Cardiac septum (tissue), 1 donor: ENCODE measurements at places on chromosomes 4 and X.

GRCh38 chr4:38523054-38523453 is 140.9 kb upstream of the KLF3 start:
- DNase-seq = no peak

DNA sequence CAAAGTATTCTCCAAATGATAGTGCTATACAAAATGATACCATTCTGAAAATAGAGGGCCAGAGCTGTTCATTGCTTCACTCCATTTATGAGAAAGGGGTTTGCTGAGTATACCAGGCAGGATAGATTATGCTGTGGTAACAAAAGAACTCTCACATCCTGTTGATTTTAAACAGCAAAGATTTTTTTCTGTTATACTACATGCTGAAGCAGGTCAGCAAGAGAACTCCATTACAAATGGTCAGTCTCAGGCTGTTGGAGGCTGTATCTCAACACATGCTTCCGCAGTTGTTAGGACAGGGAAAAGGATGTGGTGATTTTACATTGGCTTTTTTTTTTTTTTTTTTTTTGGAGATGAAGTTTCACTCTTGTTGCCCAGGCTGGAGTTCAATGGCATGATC is 13.7 kb upstream of the KLHL5 start:
- no peak for DNase-seq

- no peak for DNase-seq
Measured at GRCh38 chr4:143377611-143378099, 41.0 kb downstream of the GAB1 start.

DNA sequence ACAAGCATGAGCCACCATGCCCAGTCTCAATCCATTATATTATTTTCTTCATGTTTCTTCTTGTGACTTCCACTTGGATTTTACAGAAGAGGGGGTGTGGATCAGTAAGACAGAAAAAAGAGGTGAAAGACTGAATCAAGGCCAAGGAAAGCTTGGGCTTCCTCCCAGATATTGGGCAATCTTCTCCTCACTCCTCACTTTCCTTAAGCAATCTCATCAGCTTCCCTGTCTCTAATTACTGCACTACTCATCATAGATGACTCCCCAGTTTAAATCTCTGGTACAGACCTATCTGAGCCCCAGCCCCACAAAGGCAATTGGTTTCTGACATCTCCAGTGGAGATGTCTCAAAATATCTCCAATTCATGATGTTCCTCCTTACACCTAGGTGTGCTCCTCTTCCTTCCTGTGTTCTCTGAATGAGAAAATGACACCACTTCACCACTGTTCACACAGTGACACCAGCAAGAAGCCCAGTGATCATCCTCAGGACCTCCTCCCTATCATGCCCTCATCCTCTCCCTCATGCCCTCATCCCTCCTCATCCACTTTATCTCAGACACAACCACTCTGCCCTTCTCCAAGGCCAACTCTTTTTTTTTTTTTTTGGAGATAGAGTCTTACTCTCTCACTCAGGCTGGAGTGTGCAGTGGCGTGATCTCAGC is 44.8 kb upstream of the HERC6 start:
- DNase-seq = no peak

GRCh38 chr4:3106339-3107186 is 32.1 kb downstream of the HTT start:
- peak; percentile 94 for DNase-seq

- DNase-seq = no peak
Measured at GRCh38 chrX:18598413-18598812, 73.5 kb downstream of the RS1 start.

- DNase-seq = no peak
Measured at GRCh38 chrX:136488706-136489105, 959 bp downstream of the BRS3 start.

DNA sequence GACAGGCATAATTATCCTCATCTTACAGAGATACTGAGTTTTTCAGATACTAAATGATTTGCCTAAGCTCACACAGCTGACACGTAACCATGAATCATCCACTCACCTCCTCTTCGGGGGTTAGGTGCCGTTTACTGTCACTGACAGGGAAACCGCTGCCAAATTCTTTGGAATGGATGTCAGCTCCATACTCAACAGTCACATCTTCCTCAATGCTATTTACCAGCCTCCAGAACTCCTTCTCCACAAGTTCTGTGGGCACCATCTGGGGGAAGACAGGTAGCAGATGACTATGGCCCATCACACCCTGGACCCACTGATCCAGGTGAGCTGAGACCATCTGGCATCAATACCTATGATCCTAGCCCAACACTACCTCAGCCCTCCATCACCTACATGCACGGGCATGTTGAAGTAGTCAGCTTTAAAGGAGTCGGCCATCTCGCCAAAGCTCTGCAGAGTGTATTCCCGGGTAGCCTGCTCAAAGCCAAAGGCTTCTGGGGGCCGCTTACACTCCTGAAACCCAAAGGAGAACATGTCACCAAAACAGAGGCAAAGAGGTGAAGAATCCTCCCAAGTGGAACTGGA is 13.5 kb downstream of the KDM5C start:
- peak; percentile 38 for DNase-seq

DNA sequence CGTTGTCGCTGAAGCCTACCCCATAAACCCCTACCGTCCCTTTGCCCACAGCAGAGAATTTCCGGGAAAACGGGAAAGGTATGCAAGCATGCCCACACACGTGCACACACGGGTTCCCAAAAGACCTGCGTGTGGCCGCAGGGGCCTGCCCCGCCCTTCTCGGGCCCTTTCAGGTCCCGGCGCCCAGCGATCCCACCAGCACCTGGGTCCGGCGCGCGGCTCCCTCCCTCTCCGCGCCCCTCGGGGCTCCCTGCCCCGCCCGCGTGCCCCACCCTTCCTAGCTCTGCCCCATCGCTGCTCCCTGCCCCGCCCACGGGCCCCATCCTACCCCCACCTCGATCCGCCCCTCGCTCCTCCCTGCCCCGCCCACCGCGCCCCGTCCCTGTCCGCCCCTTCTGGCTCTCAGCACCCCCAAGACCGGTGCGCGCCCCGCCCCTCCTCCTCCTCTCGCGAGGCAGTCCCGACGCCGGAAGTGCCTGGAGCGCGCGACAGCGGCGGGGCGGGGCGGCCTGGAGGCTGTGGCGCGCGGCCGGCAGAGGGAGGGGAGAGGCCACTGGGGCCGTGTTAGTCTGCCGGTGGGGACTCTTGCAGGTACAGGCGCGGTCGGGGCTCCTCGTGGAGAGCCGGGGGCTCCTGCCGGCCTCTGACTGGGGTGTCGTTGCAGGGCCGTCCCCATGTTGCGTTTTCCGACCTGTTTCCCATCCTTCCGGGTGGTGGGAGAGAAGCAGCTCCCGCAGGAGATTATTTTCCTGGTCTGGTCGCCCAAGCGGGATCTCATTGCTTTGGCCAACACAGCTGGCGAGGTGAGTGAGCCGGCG is at the start of gene ANAPC4:
Gene ANAPC4 (plus strand): TSS at position 510 of the 818 bp plus-strand sequence. CDS start 165 bp downstream, at position 675.
- peak; percentile 97 for DNase-seq

- DNase-seq = no peak
Measured at GRCh38 chr4:152398060-152398459, 137.8 kb downstream of the FBXW7 start.

- no peak for DNase-seq
Measured at GRCh38 chrX:141924293-141924692, 20.6 kb downstream of the MAGEC1 start.

- no peak for DNase-seq
Measured at GRCh38 chrX:100085846-100086245, 324.2 kb downstream of the PCDH19 start.

DNA sequence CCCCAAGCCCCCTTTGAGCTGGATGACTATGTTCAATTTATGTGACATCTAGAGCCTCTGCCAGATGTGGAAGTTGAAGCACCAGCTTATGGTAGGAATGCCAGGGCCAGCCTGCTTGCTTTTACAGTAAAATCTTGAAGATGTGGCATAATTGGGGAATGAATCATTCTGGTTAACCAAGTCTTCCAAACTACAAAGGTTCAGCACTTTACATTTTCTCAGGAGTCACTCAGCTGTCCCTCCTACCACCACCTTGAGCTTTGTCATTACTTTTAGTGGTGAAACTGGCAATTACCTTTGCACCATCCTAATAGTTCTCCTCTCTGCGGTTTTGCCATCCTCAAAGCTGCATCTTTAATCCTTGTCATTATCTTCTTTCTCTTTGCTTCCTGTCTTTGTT is 172.2 kb downstream of the HS6ST2 start:
- no peak for DNase-seq

- no peak for DNase-seq
Measured at GRCh38 chr4:2732526-2732925, 23.6 kb downstream of the TNIP2 start.

DNA sequence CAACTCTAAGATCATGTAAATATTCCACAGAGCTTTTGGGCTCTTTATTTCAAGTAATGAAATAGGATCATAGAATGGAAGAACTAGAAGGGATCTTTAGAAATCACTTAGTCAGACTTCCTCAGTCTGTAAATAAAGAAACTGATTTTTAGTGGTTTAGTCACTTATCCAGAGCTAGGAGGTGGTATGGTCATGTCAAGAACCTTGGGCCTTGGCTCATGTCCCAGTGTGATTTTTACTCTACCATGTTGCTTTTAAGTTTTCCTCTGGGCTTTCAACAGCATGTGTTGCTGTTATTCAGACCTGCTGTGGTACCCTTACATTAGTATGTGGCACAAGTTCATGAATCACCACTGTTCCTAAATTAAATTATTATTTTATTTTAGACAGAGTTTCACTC is 184.9 kb downstream of the FRAS1 start:
- DNase-seq = no peak

DNA sequence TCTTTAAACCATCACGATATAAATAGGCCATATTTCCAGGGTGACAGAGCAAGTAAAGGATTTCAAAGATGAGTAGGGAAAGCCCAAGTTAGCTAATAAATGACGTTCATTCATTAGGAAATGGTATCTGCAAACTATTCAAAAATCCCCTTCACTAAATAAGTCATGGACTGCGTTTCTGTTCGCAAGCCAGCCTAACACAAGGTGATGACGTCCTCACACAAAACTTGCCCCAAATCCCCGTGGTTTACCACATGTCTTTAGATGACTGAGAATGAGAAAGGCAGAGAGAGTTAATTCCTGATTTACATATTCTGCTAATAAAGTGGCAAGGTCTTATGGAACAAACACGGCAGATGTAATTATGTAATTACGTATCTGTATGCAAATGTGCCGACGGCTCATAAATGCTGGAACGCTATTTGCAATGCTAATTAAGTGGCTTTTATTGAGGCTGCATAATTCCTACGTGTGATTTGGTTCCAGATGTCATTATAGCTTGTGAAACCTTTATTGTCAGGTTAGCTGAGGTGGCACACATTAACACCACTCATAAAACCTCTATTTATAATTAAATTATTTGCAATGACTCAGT is 437.7 kb upstream of the FRG1 start:
- no peak for DNase-seq

DNA sequence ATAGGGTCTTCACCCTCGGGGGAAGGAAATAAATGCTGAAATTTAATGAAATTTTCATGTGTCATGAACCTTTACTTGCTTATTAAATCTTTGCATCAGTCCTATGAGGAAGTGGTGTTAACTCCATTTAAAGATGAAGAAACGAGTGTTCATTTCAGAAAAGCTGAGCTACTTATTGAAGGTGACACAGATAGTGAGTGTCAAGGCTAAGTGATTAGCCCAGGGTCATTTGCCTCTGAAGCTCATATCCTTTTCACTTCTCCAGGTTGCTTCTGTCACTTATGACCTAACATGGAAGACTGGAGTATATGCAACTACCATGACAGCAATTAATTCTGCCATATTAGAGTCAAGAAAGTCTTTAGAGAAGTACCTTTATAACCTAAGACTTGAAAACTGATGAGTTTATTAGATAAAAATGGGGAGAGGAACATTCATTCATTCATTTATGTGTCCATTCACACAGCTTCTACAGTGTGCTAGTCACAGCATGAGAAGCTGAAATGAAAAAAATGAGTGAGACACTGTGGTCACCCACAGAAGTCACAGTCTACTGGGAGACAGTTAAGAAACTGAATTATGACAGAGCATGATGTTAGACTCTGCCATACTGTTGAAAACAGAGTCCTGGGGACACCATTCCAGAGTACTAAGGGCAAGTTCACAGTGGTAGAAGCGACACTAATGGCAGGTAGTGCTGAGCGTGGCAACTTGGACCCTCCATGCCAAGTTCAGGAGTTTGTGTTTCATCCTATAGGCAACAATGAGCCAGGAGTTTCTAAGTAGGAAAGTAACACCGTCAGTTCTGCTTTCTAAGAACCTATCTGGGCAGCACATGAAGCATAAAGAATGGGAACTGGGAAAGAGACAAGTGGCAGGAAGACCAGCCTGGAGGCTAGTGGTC is 21.3 kb downstream of the ALPK1 start:
- no peak for DNase-seq

DNA sequence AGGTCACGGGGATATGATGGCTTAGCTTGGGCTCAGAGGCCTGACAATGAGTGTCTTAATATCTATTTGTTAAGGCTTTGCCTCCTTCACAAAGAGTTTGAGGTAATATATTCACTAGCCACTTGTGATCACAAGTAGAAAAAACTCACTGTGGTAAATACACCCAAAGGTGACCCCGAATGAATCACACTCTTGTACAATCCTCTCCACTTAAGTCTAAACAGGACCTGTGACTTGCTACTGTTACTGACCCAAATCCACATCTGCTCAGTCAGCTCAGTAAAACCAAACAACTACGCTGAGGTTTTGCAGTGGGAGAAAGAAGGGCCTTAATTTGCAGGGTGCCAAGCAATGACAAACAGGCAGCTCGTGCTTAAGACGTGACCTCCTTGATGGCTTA is 223.8 kb upstream of the MAGEC2 start:
- DNase-seq = no peak

DNA sequence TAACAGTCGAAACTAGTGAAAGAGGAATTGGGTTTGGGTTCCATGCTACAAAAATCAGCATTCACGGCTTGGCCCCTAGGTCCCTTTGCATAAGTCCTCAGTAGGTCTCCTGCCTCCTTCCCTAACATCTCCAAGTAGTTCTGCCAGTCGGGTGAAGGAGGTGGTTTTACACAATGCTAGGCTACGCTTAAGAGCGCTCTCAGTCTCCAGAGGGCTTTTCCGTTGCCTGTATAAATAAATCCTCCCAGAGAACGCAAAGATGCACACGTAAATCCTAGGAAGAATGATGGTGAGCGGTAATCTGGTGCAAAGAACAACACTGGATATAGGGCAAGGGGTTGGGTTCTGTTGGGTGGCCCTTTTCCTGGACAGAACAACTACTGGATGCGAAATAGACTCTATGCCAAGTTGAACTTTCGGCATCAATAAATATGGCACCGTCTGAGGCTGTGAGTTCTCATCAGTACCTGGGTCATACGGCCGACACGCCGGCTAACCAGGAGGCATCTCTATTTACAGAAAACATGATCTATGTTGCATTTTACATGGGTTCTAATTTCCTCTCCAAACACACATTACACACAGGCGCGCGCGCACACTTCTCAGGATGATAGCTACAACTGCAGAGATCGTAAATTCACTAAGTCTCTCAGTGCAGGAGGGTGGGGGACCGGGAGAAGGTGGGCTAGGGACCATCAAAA is 1.3 kb downstream of the CAMK2D start:
- DNase-seq = no peak
